Gastroesophageal sphincter (tissue), 4 donors: ENCODE measurements at places on chromosomes 3 and 15. TPM values are rescaled to one million over a fixed set of nuclear protein-coding genes. Genes with fewer than 3 reads are reported as not detected.

The CPLX3 gene
- total RNA-seq, result not detected

The STAB1 gene
- 167 TPM for total RNA-seq

The LINGO1 gene
- total RNA-seq, result 0.54 TPM

The BRPF1 gene
- 21.7 TPM for total RNA-seq

The ACTC1 gene
- 6.6 TPM for total RNA-seq

The NPRL2 gene
- total RNA-seq, result 26.6 TPM

The NPAP1 gene
- not detected for total RNA-seq

The INAFM2 gene
- total RNA-seq, result 34.0 TPM

The CD86 gene
- 6.6 TPM for total RNA-seq

The MST1 gene
- 0.89 TPM for total RNA-seq

The ACP3 gene
- 1.1 TPM for total RNA-seq

The ALG1L2 gene
- not detected for total RNA-seq

The STRA6 gene
- not detected for total RNA-seq

The ALPK3 gene
- total RNA-seq, result 30.0 TPM

The PIK3R4 gene
- 40.2 TPM for total RNA-seq

The LTK gene
- not detected for total RNA-seq

The CLDN11 gene
- total RNA-seq, result 3.1 TPM

The SLC28A1 gene
- not detected for total RNA-seq

The MB21D2 gene
- 7.0 TPM for total RNA-seq

The LRRC15 gene
- not detected for total RNA-seq

The GOLGA8Q gene
- 1.2 TPM for total RNA-seq

The EIF4G1 gene
- total RNA-seq, result 289 TPM
